A673 (cell line): ENCODE measurements at places on chromosomes 5 and 9.
A peak's percentile ranks its signal among the peaks of the same experiment; 100 is the strongest.

DNA sequence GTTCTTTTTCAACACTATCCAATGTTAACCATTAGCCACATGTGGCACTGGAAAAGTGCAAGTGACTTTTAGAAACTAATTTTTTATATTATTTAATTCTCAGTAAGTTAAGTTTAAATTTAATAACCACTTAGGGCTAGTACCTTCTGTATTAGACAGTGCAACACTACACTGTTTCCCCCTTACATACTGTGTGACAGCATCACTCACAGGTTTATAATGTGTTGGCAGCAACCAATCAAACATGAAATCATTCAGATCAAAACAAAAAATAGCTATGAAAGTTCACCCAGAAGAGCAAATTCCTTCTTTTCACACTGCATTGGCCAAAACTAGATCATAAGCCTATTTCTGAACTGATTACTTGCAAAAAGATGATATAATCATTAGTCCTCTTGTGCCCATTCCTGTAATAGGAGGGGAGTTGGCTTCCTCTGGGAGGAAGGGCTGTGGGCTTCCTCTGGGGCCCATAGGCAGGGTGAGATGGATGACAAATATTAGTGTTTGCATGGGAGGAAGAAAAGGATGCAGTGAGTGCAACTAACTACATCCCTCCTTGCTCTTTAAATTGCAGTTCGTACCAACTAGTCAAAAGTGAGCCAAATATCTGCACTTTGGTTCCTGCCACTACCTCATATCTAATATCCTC, 708.1 kb upstream of the RGMB start:
- DNase-seq: no peak

GRCh38 chr9:106350777-106351176, 512.2 kb upstream of the ZNF462 start:
- no peak for DNase-seq

GRCh38 chr5:123156577-123157296, 67.7 kb downstream of the PRDM6 start:
- DNase-seq: no peak

- peak; percentile 4 for DNase-seq
Observed at GRCh38 chr5:31530541-31531265, 1.2 kb downstream of the DROSHA start.

- no peak for DNase-seq
Observed at GRCh38 chr9:16023446-16023845, 470.6 kb downstream of the CCDC171 start.

GRCh38 chr9:134224127-134224526, 59.8 kb upstream of the RNU6ATAC start:
- no peak for DNase-seq

DNA sequence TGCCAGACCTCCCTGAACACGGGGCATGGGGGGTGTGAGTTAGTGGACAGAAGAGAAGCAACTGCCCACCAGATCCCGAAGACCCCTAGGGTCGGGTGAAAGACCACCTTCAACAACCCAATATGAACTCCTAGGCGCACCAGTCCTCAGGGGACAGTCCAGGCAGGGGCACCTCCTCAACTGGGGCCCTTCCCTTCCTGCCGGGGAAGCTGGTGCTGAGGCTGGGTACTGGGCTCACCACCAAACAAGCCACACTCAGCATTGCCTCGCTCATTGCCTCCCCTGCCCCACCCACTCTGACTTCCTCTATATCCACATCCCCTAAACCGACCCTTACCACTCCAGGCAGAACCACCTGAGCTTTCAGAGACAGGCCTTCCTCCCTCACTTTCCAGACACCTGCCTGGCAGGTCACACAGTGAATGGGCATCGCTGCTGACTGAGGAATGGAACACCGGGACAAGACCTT, 42.5 kb downstream of the SEMA4D start:
- no peak for DNase-seq

DNA sequence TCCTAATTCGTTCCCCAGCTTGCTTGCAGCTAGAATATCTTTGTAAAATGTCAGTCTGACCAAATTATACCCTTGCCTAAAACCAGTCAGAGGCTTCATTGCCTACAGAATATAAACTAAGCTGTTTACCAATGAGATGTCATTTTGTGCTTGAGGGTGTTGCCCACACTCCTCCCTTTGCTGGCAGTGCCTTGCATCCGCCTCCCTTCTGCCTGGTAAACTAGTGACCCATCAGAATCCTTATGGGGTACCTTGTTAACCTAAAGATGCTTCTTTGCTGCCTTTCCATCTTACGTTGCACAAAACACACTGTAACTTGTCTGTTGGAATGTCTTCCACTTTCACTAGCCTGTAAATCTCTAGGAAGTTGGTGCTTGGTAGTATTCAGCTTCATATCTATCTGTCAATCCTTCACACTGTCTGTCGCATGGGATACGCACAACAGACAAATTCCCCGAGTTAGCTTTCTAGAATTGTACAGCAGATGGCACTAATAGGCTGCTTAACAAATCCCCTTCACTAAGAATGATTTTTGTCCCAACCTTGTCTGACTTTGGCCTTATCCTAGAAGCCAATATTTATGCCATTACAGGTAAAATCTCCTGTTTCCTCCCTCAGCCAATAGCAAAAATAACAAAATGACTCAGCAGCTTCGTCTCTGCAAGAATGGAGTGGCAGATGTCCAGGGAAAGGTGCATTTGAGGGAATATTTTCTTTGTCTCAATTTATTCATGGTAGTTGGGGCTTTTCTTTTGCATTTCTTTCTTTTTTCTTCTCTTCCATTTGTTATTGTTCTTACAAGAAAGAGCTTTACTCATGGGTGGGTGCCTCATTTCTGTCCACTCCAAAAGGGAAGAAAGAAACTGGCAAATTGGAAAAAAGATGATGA, 3.0 kb downstream of the NUDT2 start:
- DNase-seq: peak; percentile 68

DNA sequence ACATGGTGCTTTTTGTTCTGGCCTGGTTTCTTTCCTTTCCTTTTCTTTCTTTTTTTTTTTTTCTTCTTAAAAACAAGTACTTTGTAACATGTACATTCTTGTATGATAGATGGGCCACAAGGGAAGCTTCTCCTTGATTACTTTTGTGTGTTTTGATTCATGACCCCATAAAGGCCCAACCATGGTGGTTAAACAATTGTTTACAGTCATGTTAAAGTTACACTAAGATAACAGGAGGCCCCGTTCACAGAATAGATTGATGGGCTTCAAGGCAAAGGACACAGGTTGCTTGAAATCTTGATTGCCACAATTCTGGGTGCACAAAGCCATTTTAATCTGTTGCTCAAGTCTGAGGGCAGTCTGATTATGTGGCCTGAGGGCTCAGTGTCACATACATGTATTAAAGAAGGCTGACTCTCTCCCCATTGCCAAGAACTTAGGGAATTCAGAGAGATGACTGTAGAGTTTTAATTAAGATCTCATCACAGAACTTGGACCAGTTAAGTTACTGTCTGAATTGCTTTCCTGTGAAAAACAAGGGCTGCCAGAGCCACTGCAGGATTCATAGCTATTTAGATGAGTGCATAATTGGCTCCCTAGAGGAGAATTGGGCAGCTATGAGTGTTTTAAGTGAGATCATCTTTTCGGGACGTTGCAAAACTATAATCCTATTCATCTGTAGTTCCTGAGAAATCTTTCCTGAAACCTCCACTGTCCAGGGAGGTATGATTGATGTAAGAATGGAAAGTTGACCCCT, 163.4 kb downstream of the TLE4 start:
- DNase-seq: peak; percentile 76

- no peak for DNase-seq
Observed at GRCh38 chr5:179819296-179820126, 1.2 kb upstream of the SQSTM1 start.

DNA sequence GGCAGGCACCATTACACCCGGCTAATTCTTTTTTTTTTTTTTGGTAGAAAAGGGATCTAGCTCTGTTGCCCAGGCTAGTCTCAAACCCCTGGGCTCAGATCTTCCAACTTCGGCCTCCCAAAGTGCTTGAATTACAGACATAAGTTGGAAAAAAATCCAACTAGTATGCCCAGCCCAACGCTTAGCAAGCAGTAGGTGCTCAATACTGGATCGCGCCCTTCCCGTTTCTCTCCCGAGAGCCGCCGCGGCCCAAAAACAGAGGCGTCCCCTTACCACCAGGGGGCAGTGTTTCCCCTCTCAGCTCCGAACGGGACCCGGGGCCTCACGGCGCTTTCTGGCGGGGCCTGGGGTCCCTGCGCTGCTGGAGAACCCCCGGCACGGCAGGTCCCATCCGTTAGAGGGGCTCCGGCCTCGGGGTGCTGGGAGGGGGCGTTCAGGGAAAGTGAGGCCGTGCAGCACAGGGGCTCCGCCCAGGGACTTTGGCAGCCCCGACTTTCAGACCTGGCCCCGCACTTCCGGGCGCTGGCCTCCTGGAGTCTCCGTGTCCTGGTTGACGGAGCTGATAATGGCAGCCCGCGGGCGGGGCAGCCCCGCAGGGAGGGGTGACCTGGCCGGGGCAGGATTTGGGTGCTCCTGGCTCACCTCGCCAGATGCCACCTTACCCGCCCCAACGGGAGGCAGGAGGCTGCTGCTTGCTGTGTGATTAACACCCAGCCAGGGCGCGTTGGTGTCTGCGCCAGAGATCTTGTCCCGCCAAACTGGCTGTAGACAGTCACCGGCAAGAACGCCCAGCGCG, 15.2 kb downstream of the PTGES start:
- DNase-seq: peak; percentile 90

DNA sequence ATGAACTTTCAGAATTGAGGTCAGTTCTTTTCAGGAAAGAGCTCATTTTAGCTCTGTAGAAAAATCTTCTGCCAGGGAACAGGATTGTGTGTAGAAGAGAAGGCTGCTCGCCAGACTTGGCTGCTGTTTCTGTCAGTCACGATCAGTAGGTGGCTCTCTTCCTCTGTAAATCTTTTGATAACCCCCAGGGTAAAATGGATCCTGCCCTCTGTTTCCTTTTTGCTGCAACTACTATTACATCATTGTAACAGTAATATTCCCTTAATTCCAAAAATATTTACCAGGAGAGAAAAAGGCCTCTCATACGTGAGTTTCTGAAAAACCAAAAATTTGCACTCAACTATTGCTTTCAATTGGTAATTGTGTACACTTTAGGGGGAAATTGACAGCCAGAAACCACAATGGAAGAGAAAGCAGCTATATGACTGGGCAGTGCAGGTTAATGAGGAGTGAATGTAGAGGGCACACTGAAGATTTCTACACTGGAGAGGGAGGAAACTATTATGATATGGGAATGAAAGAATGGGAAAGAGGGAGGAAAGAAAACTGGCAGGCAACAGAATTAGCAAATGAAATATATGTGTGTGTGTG, 12.3 kb downstream of the IFNA21 start:
- DNase-seq: peak; percentile 44

DNA sequence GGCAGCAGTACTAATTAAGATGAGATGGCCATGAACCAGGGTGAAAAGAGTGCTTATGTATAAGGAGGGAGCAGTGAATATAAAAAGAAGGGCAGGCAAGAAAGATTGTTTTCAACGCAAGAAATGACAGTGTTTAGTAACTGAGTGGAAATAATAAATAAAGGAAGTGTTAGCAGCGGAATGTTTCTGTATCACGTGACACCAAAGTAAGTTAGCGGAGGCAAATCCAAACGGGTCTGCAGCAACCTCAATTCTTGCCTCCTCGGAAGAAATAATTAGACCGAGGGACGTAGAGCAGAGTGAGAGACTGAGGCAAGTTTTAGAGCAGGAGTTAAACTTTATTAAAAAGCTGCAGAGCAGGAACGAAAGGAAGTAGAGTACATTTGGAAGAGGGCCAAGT, 15.4 kb upstream of the GAS1 start:
- no peak for DNase-seq

DNA sequence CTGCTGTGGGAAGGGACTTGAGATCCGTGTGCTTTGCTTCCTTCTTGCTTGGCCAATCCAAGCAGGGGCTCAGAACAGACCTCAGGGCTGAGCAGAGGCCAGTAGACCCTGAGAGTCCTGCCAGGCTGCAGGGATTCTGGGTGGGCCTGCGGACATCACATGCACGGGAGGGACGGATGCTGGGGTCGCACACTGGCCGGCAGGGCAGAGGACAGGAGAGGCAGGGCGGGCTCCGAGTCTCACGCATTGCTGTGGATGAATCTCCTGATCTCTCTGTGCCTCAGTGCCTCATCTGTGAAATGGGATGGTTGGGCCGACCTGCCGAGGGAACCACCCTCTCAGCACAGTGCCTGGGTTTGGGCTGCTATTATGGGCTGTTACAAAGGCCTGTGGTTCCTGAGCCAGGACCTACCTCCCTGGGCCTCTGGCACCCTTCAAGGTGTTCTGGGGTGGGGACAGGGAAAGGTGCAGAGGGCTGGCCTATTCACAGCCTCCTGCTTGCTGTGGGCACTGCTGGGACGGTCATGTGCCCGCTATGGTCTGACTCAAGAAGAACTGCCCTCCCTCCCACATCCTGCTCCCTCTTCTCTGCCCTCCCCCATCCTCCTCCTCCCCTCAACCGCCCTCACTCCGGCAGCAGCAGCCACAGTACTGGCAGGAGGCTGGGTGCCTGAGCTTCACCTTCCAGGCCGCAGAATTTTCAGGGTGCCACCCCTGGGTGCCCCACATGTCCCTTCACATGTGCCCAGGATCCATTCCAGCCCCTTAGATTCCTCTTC, 43.3 kb downstream of the NCS1 start:
- DNase-seq: no peak

GRCh38 chr5:91229031-91229727, 153.9 kb downstream of the ARRDC3 start:
- DNase-seq: no peak

- DNase-seq: no peak
Observed at GRCh38 chr5:57155033-57155432, 18.8 kb upstream of the GPBP1 start.

- no peak for DNase-seq
Observed at GRCh38 chr5:67808340-67808739, 407.2 kb upstream of the PIK3R1 start.

DNA sequence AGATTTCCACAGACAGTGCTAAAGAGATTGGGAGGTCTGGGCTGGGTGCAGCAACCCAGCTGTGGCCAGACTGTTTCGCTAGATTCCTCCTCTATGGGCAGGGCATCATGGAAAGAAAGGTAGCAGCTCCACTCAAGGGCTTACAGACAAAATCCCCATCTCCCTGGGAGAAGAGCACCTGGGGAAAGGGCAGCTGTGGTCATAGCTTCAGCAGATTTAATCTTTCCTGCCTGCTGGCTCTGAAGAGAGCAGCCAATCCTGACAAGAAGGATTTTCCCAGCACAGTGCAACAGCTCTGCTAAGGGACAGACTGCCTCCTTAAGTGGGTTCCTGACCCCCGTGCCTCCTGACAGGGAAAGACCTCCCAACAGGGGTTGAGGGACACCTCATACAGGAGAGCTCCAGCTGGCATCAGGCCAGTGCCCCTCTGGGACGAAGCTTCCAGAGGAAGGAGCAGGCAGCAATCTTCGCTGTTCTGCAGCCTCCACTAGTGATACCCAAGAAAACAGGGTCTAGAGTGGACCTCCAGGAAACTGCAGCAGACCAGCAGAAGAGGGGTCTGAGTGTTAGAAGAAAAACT, 1379.3 kb upstream of the ACO1 start:
- DNase-seq: no peak
